ENCODE measurements at places on chromosomes 1 and 21.

DNA sequence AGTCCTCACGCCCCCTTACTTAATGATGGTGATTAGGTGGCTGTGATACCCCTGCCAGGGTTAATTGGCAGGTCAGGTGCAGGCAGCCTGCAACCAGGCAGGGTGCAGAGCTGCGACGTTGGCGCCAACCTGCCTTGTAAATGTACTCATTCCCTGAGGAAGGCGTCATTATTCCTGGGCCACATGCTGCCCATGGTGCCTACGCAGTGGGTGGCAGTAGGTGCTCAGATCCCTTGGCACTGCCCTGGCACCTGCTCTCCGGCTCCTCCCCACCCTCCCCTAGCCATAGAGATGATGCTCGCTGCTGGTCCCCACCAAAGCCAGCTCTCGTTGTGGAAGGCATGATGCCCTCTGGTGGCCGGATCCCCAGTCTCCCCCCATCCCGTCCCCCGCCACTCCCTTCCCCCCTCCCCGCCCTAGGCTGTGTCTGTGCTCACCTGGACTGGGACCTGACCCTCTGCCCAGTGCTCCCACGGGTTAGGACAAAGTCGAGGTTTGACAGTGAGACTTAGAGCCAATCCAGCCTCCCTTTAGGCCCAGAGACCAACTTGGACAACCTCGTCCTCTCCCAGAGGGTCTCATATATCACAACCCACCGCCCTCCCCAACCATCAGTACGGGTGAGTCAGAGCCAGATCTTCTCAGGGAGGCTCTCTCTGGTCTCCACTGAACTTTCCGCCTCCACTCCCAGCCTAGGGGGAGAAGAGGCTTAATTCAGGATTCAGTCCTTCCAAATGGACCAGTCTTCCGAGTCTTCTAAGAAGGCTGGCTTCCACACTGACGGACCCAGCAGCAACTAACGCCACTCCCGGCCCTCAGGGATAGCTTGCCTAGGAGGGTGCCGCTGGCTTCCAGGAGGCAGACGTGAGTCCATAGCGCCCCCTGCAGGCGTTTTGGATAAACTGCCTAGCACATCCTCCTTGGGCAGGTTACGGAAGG is 5.7 kb downstream of the KRTCAP2 start:
- no peak for DNase-seq

- no peak for DNase-seq
Measured at GRCh38 chr1:10643607-10644306, 152.7 kb downstream of the CASZ1 start.

GRCh38 chr1:180970333-180971079 is 52.2 kb downstream of the STX6 start:
- no peak for DNase-seq

DNA sequence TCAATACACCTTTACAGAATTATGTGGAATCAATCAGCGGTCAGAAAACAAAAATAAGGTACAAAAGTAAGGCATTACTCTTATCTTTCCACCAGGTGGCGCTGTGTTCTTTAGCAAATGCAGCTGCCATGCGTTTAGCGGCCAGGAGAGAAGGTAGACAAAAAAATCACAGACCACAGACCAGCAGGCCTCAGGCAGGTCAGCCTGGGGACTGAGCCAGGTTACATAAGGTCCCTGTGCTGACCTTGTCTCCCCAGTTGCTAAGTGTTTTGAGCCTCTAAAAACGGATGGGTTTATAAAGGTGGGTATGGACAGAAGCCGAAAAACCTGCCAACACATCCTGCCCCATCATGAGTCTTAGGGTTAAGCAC is 2.8 kb downstream of the RGS16 start:
- no peak for DNase-seq

- DNase-seq, result no peak
Measured at GRCh38 chr1:183806125-183806524, 1.2 kb downstream of the RGL1 start.

GRCh38 chr21:14602382-14602958 is 56.4 kb upstream of the SAMSN1 start:
- DNase-seq, result peak; percentile 3

DNA sequence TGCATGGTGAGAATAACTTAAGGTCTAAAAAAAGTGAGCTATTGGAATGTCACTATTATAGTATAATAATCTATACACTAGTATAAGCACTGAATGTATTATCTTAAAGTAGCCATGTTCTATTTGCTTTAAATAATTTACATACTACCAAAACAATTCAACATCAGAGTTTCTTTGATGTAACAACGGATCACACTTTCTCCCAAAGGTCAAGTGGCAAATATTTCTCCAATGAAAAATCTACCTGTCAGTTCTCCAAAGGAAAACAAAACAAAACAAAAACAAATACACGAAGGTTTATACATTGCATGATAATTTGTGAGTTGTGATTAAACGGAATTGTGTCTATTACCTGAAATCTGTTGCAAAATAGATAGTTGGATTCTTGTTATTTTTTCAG is 581.4 kb downstream of the USP25 start:
- DNase-seq, result no peak

DNA sequence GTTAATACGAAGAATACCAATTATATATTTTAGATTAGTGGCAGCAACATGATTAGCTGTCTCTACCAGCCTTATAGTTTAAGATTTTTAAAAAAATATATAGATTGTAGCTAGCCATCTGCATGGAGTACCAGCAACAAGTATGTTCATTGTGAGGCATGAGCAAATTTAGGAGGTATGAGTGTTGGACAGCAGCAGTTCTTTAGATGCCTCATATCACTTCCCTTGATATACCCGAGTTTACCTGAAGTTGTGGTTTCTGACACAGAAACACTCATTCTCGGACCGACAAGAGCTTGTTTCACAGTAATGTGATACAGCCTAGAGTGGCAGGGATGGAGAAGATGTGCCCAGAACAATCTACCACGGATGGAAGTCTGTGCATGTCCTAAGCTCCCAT is 69.1 kb downstream of the RGS18 start:
- DNase-seq, result no peak

DNA sequence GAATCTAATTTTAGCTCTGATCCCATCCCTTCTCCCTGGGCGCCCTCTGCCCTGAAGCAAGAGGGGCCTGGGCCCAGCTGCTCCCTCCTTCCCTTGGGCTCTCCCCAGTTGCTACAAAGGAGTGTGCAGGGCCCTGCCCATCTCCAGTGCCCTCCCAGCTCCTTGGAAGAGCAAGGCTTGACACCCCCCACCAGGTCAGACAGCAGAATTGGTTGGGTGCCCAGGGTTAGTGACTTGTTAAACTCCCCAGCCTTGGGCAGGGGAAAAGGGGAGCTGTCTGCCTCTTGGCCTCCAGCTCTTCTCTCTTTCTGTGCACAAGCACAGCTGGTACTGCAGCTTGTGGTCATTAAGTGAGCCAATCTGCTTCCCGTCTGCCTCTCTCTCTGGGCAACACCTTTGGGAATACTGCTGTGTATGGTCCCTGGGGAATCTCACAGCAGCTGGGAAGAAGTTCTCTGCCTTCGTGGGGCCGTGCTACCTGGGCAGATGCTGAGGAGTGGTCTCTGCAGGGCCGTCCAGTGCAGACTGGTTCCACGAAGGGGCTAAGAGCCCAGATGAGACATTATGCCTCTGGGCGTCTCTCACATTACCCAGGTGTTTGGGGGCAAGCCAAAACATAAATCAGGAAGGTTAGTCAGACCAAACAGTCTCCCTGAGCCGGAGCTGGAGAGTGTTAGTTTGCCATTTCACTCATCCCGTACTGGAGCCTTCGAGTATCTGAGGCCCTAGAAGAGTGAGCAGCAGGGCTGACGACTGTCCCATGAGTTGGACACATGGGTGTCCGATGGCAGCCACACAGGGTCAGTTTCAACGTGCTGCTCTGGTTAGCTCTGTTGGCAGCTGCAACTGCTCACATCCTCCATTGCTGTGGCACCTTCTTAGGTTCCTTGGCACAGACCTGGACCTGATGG is 37.3 kb downstream of the TMEM53 start:
- no peak for DNase-seq

GRCh38 chr1:8665833-8666232 is 151.6 kb downstream of the RERE start:
- DNase-seq, result no peak

- DNase-seq, result no peak
Measured at GRCh38 chr1:116852910-116853309, 56.8 kb upstream of the PTGFRN start.

DNA sequence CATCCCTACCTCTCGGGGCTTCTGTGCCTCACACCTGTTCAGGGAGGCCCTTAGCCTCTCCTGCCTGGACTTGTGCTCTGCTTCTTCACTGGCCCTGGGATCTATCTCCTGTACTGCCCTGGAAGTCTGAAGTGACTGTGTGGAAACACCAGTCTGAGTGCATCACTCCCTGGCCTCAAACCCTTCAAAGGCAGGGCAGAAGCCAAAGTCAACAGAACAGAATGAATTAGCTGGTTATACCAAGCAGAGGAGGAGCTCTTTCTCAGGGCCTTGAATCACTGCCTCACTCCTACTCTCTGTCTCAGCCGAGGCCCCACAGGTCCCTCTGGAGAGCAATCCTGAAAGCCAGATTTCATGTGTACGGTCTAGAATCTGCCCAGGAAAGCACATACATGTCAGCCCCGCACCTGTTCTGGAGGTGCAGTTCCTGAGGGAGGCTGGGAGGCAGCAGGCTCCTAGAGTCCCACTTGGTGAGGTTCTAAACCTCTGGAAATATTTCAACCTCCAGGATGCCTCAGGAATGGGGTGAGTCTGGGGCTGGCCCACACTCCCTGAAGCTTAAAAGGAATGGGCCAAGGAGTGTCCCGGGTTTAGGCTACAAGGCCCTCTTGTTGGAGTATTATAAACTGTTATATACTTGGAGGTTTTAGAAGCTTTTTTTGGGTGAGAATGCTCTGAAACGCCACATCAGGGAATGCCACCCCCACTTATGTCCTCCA is 98.3 kb downstream of the ABCA4 start:
- no peak for DNase-seq

DNA sequence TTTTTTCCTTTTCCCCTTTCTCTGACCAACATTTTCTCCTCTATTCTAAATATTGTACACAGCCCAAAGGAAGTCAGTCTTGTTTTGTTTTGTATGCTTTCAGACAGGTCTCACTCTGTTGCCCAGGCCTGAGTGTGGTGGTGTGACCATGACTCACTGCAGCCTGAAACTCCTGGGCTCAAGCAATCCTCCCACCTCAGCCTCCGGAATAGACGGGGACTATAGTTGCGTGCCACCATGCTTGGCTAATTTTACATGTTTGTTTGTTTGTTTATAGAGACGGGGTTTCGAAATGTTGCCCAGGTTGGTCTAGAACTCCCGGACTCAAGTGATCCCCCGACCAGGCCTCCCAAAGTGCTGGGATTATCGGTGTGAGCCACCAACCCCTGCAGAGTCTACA is 72.8 kb downstream of the NRIP1 start:
- DNase-seq, result no peak

DNA sequence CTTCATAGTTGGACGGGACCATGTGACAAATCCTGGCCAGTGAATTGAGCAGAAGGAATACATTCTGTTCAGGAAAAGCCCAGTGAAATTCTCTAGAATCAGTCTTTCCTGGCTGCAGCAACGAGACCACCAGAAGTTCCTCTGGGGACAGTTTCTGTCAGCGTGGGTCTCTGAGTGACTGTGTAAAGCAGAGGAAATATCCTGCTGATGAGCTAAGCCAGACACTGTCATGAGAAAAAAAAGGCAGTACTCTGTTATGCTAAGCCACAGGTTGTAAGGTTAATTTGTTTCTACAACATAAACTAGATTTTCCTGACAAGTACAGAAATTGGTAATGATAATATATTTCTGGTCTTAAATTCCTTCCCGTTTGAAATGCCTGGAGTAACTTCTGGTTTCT is 664.4 kb downstream of the LMO4 start:
- no peak for DNase-seq

DNA sequence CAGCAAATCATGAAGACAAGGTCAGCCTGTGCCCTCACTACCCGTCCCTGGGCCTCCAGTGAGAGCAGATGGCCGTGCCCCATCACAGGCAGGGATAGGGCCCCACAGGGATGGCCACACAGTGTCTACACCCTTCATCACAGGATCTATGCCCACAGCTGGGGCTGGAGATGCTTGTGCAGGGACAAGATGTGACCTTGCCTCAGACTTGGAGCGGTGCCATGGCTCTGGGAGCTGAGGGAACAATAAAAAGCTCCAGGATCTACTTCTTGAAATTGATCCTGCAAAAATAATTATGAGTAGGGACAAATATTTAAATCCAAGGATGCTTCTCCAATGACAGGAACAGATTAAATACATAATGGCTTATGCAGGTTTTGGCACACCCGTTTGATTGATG is 25.4 kb upstream of the TCEA3 start:
- no peak for DNase-seq

GRCh38 chr1:223860051-223860622 is 14.4 kb upstream of the TP53BP2 start:
- no peak for DNase-seq

- DNase-seq, result peak; percentile 27
Measured at GRCh38 chr1:175373786-175374623, 181.4 kb upstream of the KIAA0040 start.

GRCh38 chr1:10606064-10606463 is 131.3 kb downstream of the PEX14 start:
- no peak for DNase-seq

DNA sequence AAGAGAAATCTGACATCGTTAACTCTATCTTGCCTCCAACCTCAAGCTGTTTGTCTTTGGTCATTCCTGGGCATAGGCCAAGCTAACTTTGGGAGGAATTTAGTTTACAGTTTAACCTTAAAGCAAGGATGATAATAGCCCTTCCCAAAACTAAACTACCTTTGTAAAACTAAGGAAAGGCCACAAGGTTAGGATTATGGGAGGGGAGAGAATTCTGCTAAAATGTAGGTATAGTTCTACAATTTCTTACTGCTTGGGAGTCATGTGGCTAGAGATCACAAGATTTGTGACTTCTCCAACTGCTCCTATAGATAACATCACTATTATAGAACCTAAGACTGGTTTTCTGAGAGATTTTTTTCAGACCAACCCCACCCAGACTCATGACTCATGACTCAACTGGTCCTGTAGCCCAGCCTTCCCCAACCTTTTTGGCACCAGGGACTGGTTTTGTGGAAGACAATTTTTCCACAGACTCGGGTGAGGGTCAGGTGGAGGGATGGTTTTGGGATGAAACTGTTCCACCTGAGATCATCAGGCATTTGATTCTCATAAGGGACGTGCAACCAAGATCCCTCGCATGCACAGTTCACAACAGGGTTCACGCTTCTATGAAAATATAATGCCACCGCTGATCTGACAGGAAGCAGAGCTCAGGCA is 70.7 kb upstream of the MUTYH start:
- DNase-seq, result no peak

- DNase-seq, result no peak
Measured at GRCh38 chr1:19382222-19382621, 70.1 kb downstream of the SLC66A1 start.

GRCh38 chr1:202553560-202554038 is 156.7 kb downstream of the SYT2 start:
- DNase-seq, result no peak

GRCh38 chr1:45205011-45205909 is 1.1 kb downstream of the ZSWIM5 start:
- DNase-seq, result peak; percentile 40

DNA sequence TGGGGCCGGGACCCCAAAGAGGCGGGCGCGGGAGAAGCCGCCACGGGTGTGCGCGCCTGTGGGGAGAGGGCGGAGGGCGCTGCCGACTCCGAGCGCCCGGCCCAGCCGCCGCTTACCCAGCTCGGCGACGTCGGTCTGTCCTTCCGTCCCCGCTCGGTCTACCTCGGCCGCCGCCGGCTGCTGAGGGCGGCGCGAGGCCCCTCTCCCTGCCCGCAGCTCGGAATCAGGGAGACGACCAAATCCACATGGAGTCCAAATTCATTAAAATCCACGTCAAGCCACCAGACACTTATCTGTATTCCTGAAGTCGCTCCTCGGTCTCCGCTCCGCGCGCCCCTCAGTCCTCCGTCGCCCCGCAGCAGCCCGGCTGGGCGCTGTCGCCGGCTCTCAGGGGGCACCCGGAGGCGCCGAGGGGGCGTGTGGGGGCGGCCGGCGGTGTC is 637 bp downstream of the PLXNA2 start:
- no peak for DNase-seq

All from GM19239 (cell line).